ENCODE measurements at places on chromosomes 2 and 18.

DNA sequence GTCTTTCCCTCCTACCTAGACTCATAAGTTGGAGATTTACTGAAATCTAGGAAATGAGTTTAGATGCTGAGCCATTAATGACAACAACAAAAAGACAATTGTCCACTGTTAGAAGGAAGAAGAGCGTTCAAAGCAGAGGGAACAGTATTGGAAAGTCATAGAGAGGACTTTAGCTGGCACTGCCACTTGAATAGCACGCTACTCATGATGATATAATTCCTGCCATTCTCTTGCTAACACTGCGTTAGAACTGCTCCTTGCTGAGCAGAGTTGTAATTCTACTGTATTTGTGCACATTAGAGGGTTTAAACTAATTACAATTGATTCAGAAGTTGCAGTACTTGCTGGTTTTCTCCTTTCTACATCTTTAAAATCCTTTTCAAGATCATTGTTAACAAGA lies 9.0 kb upstream of the AFTPH start:
- no peak for DNase-seq

DNA sequence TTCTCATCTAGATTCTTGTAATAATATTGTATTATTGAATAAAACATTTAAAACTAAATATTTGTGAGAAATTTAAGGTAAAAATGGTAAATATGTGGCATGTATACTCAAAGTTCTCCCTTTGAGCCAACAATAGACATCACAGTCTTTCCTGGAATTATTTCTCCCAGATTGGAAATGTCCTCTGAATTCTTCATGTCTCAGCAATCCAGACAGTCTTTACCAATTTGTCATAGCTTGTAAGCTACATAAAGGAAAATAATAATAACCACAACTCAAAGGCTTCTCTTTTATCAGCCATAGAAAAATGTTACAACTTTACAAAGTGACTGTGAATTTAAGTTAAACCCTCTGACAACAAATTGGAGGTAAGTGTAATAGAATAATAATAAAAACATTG lies 784.9 kb downstream of the EPHA4 start:
- DNase-seq: no peak

- no peak for DNase-seq
These were observed 15.4 kb upstream of the PMAIP1 start for GRCh38 chr18:59884351-59884750.

- DNase-seq: no peak
These were observed 11.2 kb upstream of the ATP9B start for GRCh38 chr18:79058007-79058406.

DNA sequence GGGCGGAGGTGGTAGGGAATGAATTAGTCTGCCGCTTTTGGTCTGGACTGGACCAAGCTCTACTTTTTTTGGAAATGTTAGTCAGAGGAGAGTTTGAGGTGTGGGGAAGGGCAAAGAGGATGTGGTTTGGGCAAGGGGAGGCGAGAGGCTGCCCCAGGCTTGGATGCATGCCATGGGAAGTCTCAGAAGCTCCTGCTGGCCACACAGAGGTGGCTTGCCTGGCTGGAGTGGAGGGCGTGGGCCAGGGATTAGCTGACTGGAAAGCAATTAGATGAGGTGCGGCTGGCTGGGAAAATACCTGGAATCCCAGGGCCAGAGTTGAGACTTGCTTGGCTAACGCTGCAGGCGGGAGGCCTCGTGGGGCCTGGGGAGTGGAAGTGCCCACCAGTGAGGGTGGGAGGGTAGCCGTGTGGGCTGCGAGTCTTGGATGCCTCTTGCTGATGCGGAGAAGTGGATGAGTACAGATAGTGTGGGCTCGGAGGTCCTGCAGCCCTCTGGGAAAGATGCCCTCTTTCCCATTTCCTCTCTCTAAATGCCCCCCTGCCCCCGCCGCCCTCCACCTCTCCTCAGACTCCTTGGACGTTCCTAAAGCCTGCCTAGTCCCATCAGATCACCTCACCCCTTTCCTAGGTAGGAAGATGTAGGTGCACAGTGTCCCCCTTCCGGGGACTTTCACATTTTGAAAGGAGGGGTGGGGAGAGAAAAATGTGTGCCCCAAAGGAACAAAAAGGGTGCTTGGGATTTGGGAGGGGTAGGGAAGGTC lies 117.6 kb downstream of the SMAD7 start:
- DNase-seq: no peak

GRCh38 chr2:144083211-144083610 lies 436.7 kb downstream of the ZEB2 start:
- DNase-seq: no peak

DNA sequence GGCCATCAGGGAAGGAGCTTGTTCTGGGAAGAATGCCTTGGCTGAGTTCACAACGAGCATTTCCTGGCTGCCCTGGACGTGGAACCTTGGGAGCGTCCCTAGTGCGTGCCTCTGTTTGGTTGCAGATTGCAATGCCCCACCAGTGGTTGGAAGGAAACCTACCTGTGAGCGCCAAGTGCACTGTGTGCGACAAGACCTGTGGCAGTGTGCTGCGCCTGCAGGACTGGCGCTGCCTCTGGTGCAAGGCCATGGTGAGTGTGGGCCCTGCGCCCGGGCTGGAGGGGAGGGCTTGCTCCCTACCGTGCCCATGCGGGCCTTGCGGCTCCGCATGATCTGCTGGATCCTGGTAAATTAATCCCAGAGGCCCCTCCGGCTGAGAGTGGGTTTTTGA lies 81.9 kb downstream of the DGKD start:
- DNase-seq: no peak

DNA sequence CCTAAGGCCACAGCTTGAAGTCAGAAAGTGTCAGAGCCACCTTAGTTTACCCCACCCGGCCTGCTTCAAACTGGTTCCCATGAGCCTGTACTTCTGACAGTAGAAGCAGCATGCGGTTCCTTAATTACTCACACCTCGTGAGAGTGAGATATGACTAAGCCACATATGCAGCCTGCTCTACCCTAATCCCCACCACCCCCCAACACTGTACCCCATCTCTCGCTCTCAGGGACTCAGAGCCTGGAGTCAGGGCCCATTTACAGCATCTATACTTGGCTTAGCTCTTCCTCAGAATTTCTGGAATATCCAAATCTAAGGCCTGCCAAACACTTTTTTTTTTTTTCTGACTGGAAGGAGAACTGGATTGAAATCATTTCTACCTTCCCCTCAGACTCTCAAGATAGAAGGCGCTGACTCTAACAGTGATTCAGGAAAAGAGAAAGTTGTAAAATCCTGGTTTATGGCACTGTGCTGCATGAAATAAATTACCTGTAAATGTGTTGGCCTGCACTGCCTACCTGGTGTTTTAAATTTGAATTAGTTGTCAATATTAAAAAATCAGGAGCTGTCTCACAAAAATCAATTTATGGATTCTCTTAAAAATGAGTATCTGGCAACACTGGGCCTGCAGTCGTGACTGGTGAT lies 360.0 kb downstream of the RND3 start:
- DNase-seq: no peak

Measured in activated CD8-positive, alpha-beta memory T cell treated with anti-CD3 and anti-CD28 coated beads for 1 hour (primary cell).